ENCODE measurements at places on chromosomes 4 and X.

DNA sequence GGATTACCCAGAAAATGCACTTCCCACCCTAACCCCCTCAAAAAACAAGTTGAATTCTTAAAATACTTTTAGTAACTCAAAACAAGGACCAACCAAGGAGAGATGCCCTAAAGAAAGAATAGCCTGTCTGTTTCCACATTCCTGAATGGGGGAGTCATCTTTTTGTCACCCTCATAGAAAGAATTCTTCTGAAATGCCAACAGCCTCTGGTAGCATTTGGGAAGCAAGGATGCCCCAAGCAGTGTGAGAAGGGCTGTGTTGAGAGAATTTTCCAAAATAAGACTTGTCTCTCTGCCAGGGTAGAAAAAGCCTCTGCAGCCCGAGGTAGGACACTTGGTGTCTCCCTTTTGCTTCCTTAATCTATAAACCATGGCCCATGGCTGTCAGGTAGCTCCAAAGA is 173.1 kb upstream of the VCX3A start:
- no peak for DNase-seq

- DNase-seq = no peak
Observed at GRCh38 chr4:185395238-185395955, at the start of gene LRP2BP. TSS of gene LRP2BP (minus strand) at chr4:185395924. CDS start at chr4:185378186, 17,738 bp downstream.

GRCh38 chr4:123640271-123640670 is 243.7 kb downstream of the SPRY1 start:
- no peak for DNase-seq

- DNase-seq = no peak
Observed at GRCh38 chr4:55458164-55458563, 62.4 kb downstream of the TMEM165 start.

GRCh38 chr4:159926871-159927270 is 824.0 kb downstream of the RAPGEF2 start:
- no peak for DNase-seq

GRCh38 chrX:117059848-117060247 is 597.1 kb upstream of the CT83 start:
- no peak for DNase-seq

All from NCI-H187 (cell line).